ENCODE measurements at places on chromosomes 16 and 17.

DNA sequence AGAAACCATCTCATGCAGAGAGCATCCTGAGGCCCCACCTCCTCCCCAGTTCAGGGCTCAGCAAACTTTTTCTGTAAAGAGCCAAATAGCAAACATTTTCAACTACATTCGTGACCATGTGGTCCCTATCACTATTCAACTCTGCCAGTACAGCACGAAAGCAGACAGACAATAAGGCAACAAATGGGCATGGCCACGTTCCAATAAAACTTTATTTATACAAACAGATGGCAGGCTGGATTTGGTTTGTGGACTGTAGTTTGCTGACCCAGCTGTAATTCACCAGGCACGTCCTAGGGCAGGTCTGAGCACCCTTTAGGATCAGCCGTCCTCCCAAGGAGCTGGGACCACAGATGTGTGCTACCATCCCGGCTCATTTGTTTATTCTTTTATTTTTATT, 27.1 kb upstream of the GPRC5C start:
- DNase-seq, result no peak

GRCh38 chr17:40440166-40440565, 3.1 kb upstream of the IGFBP4 start:
- DNase-seq, result no peak

DNA sequence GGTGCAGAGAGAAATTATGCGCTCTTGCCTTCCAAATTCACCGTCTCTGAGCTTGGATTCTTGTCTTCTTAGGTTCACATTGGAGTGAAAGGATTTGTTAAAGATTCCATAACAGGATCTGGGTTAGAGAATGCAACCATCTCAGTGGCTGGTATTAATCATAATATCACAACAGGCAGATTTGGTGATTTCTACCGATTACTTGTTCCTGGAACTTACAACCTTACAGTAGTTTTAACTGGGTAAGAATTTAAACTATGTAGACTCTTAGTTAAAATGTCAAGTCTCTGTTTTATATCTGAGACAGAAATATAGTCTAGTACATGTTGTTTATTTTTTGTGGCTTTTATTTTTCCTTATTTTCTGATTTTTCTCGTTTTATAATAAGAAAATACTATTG, 42.9 kb downstream of the CPD start:
- no peak for DNase-seq

- DNase-seq, result no peak
Measured at GRCh38 chr17:50209472-50210239, 8.2 kb upstream of the COL1A1 start.

DNA sequence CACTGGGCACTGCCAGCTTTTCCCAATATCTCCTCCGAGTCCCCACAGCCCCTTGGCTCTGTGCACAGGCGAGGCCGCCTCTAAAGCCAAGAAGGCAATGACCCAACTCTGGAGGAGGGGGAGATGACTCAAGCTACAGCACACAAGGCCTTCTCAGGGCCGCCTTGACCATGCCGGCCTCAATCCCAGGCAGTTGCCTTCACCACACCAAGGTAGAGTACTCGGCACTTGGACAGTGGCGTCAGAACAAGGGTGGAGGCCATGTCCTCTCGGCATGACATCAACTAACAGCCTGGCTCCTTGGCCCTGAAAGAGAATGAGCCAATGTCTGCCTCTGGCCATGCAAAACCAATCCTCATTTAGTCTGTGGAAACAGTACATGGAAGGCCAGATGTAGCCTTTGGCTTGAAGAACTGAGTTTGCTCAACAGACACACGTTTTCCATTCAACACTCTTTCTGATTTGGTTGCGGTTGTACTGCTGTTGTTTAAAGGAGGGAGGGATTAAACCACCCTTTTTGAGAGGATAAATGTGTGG, 139.6 kb downstream of the XYLT1 start:
- DNase-seq, result no peak

- DNase-seq, result no peak
Measured at GRCh38 chr16:69589434-69590269, 23.9 kb downstream of the NFAT5 start.

- no peak for DNase-seq
Measured at GRCh38 chr16:22222998-22223397, 16.9 kb downstream of the EEF2K start.

DNA sequence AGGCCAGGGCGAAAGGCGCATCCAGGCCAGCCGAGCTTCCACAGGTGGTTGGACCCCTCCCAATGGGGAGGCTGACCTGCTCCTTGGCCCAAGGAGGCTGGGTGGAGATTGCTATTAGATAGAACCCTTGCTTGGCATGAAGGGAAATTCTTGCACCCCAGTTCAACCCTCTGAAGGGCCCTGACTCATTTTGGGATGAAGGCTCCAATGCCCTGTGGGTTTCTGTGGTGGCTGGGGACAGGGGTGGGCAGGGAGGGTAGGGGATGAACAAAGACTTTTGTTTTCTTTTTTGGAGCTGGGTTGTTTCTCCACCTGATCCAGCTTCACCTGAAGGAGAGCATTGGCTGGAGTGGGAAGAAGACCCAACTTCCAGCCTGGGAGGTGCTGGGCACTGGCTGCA, 16.7 kb upstream of the TBX21 start:
- DNase-seq, result no peak

DNA sequence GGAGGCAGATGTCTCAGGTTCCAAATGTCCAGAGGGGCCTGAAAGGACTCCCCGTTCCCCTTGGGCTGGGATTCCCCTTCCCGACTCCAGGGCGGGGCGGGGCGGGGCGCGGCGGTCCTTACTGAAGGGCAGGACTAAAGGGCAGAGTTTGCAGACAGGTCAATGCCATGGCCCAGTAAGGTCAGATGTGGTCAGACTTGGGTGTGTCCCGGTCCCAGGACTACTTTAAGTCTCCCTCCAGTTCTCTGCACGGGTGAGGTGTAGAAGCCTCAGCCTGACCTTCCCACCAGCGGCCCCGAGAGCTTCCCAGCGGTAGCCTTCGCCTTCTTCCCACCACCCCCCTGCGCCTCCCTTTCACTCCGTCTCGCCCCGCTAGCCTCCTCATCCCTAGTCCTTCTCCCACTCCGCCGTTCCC, 532 bp downstream of the KDM6B start:
- peak; percentile 62 for DNase-seq

GRCh38 chr16:28185696-28186095, 26.1 kb downstream of the XPO6 start:
- DNase-seq, result no peak

GRCh38 chr17:60554377-60554788, 28.3 kb upstream of the APPBP2 start:
- no peak for DNase-seq

DNA sequence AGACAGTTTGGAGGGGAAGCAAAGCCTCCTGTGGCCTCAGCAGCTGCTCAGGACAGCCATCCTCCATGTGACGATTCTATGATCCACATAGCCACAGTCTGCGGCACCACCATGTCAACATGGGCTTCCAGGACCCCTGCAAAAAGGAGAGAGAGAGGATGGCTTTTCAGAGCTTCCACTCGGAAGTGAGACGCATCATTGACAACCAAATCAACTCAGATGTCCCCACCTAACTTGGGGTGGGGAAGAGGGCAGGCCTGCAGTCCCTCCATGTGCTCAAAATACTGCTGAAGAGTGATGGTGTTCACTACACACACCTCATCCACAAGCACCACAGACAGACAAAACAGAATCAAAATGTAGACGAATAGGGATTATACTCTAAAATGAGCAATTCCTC, 5.9 kb upstream of the METTL16 start:
- no peak for DNase-seq

DNA sequence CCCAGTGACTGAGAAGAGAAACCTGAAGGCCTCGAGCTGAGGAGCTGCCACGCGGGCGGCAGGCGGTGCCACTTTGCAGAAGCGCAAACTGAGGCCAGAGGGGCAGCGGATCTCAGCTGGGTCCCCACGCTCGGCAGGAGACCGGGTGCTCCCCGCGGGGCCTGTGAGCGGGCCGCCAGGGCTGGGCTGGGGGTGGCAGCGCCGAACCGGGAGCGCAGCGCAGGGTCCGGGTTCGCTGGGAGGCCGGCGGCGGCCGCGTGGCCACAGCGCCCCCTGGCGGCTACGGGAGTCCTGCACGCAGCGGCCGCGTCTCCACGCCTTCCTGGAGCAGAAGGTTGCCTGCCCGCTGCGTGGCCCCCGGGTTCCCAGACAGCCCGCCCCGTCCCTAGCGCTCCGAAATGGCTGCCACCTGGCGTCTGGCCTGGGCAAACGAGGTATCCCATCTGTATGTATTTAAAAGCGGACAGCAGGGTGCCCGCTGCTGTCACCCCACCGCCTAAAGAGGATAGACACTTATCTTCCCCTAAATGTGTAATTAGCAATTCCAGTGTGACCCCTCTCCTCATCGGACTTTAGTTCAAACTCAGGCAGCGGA, 96.1 kb upstream of the CDH5 start:
- peak; percentile 40 for DNase-seq

GRCh38 chr16:65178151-65178550, 56.3 kb upstream of the CDH11 start:
- no peak for DNase-seq

- no peak for DNase-seq
Measured at GRCh38 chr16:30394592-30395154, 547 bp upstream of the ZNF48 start.

DNA sequence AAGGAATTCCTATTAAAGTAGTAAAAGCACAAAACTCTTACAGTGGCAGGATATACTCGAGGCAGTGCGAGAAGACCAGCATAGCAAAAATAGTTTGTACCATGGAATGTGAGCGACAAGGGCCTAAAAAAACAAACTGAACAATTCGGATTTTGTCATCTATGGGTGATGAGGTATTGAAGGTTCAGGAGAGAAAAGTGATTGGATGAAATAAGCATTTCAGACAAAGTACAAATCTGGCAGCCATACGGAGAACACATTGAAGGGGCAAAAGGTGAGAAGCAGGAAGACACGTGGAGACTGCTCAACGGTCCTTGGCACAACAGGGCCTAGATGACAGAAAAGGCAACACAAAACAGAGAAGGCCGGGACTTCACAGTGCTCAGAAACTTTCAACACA, 22.5 kb downstream of the MYH10 start:
- no peak for DNase-seq

GRCh38 chr16:51391798-51392511, 240.9 kb upstream of the SALL1 start:
- no peak for DNase-seq

DNA sequence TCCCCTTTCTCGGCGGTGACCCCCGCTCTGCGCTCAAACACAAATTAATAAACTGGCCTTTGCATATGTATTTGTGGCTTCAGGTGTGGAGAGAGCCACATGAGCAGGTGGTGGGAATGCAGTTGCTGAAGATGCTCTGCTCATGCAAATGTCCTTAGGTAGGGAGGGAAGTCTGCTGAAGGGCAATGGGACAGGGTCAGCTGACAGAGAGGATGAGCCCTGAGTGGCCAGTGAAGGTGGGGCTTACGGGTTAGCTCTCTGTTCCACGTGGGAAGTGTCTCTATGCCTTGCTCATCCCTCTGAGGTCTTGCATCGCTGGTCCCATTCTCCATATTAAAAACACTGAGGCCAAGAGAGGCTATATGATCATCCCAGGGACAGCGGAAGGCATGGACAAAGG, 74.2 kb upstream of the CCL1 start:
- DNase-seq, result no peak

- DNase-seq, result no peak
Measured at GRCh38 chr16:8846401-8846932, 22.3 kb downstream of the CARHSP1 start.

- DNase-seq, result no peak
Measured at GRCh38 chr16:23754594-23755483, at the start of gene CHP2. TSS of gene CHP2 (plus strand) at chr16:23755026. CDS start at chr16:23755050, 24 bp downstream.

GRCh38 chr16:61684541-61684940, 351.7 kb downstream of the CDH8 start:
- DNase-seq, result no peak

DNA sequence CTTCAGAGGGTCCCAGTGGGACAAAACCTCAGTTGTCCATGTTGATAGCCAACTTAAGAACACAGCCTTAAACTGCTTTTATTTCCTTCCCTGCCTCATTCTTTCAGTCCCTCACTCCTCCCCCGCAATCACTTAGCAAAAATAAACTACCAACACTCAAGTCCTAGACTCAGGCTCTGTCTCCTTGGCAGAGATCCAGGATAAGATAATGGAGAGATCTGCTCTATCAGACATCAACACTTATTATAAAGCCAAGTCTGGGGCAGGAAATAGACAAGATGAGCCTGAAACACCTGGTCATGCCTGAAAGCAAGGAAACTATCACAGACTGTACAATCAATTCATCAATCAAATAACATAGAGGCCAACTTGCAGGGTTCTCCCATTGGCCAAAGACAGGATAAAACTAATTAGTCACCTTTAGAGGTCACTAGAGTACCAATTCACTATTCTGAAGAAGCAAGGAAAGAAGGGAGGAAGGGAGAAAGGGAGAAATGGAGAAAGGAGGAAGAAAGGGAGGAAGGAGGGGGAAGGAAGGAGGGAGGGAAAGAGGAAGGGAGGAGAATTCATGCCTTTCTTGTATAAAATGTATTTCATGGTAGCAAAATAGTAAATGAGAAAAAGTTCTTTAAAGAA, 15.7 kb downstream of the HYDIN start:
- DNase-seq, result no peak

GRCh38 chr17:67072885-67073284, 28.5 kb downstream of the CACNG1 start:
- DNase-seq, result no peak

- DNase-seq, result no peak
Measured at GRCh38 chr17:67491009-67491680, 114.1 kb downstream of the PITPNC1 start.

GRCh38 chr16:17222871-17223401, 247.8 kb downstream of the XYLT1 start:
- no peak for DNase-seq

- DNase-seq, result no peak
Measured at GRCh38 chr16:56986361-56986760, 3.0 kb upstream of the NLRC5 start.

- no peak for DNase-seq
Measured at GRCh38 chr16:65062736-65063583, 58.9 kb downstream of the CDH11 start.

DNA sequence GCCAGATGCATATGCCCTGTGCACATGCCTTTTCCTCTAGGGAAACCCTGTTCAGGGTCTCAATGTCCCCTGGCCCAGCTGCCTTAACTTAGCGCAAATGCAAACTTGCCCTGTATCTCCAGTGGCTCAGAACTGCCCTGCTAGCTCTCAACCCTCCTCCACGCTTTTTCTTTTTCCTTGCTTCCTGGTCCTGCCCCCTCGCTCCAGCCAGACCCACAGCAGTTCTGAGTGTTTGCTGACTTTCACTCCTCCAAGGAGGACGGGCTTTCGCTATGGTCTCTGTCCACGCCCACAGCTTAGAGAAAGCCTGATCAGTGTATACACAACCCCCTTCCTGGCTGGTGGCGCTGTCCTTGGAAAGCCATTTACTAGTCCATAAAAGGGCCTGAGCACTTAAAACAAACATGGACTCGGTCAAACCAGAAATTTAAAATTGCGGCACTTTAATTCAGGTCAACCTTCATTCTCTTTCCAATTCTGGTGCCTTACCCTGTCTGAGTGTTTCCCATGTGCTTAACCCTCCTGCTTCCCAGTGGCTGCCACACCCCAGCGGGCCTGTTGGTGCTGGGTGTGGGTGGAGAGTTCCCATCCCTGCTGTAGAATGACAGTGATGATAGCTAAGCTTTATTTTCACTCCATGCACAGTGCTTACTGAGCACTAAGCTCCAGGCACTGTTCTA, 15.6 kb upstream of the TMEM98 start:
- no peak for DNase-seq
